Activated naive CD8-positive, alpha-beta T cell treated with anti-CD3 and anti-CD28 coated beads, Interleukin-2, amount 10 ng/mL, durations not matched to agents 7 days and 5 days (primary cell): ENCODE measurements at places on chromosomes 11 and 22.

DNA sequence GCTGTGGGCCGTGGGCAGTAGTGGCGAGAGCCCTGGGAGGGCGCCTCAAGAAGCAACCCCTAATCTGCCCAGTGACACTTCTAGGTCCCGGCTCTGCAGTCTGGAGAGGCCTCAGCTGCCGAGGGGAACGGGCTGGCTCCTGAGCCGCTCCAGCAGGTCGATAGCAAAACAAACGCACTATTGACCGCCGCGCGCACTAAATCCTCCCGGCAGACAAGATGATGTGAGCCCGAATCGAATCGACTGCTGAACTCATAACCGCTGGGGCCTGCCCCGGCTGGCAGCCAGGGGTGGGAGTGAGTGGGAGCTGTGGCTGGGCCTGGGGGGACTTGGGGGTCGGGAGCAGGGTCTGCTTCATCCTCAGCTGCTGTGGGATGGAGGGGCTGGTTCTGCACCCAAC lies 36.1 kb downstream of the FLRT1 start:
- DNase-seq = no peak

DNA sequence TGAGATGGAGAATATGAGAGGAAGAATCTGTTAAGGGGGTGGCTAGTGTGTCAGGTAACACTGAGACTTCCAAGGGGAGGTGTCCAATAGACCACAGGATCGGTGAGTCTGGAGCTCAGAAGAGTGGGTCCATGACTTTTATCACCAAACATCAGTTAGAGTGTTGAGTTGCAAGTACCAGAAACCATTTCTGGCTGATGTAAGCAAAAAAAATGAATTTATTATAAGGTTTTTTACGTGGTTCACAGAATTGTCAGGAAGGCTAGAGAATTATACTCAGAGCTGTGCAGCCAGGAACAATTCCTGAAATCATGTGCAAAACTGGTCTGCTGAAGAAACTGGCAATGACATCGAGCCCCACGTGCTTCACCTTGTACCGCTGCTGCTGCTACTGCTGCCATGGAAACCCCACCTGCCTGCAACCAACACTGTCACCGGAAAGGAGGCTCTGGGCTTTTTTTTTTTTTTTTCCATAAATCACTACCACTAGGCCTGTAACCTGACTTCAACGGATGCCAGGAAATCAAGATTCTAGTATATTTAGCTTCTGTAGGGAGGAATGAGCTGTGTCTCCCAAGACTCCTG lies 16.6 kb upstream of the STK33 start:
- DNase-seq = no peak

DNA sequence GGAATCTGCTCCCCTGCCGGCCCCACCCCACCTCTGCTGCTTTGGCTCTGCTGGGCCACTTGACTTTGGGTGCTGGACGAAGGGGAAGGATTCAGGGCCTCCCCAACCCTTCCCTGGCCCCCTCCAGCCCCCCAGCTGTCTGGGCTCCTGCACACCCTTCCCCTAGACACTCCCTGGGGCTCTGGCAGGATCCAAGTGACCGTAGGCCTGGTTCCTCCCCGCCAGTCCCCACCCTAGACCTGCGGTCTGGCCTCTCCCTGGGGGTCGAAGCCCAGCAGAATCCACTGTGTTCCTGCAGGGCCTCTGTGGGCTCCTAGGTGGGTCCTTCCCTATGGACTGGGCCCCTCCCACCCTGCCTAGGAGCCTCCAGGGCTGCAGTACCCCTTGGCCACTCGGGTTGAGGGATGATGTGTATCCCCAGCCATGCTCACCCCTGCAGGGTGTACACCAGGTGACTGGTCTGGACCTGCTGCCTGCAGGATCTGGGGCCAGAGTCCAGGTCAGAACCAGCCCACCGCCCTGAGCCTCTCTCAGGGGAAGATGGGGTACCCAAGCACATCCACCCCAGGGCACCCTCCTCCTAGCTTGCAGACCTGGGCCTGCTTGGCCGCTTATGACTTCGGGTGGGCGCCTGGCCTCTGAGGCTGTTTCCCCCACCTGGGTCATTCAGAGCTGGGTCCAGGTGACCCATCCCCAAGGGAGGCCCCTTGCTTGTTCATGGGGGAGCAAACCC lies 5.6 kb downstream of the PIM3 start:
- DNase-seq = peak; percentile 41

DNA sequence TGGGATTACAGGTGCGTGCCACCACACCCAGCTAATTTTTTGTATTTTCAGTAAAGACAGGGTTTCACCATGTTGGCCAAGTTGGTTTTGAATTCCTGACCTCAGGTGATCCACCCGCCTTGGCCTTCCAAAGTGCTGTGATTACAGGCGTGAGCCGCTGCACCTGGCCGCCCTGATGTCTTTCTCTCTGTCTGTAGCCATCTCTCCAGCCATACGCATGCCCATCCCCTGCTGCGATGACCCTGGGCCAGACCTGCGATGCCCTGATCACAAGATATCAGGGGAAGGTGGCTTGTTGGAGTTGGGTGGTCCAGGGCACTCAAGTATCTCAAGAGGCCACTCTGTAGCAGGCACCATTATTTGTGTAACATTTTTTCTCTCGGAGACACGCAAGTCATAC lies 54.4 kb upstream of the RBFOX2 start:
- no peak for DNase-seq

DNA sequence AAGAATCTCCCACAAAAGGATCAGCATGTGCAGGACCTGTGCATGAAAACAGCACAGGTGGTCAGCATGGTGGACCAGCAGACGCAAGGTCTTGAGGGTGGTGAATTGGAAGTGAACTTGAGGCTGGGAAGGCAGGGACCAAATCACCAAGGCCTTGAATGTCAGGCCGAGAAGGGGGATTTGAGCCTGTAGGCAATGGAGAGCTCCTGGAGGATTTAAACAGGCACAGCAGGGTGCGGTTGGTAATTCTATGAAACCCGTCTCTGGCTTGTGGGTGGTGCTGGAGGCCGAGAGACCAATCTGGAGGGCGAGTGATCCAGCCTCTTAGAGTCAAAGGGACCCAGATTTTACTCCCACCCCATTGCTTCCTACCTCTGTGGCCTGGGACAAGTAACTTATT lies 2.4 kb downstream of the TSKU start:
- no peak for DNase-seq

GRCh38 chr11:128625746-128626145 lies 38.4 kb upstream of the ETS1 start:
- DNase-seq = no peak
